ENCODE measurements at places on chromosomes 12 and 14. TPM values are rescaled to one million over a fixed set of nuclear protein-coding genes. Genes with fewer than 3 reads are reported as not detected.

The ARL1 gene
- total RNA-seq, result 42.5 TPM

The TNS2 gene
- total RNA-seq, result 50.5 TPM

The GDF3 gene
- not detected for total RNA-seq

The ZCRB1 gene
- total RNA-seq, result 24.3 TPM

DNA sequence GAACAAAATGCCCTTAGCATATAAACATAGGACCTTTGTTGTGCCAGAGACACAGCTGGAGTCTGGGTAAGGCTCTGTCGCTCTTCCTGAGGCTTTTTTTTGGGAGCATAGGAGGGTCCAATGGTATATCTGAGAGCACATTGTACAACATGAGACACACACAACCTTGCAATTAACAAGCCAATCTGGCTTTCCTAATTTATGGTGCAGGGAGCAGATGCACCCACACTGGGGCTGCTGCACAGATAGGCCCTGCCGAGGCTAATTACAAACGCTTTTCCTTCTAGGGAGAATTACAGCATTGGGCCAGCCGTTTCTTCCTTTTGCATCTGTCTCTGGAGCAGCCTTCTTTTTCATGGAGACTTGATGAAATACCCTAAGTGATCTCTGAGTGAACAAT lies 75.0 kb upstream of the OVCH1 start:
- no peak for DNase-seq
- H3K4me3 ChIP-seq, result no peak overlapping the region
- no peaks in the 10 kb centered on the region for H3K4me1 ChIP-seq
- H3K27me3 ChIP-seq, result no peaks in the 10 kb centered on the region
- H3K27ac ChIP-seq, result no peak overlapping the region
- no peaks in the 10 kb centered on the region for H3K36me3 ChIP-seq

DNA sequence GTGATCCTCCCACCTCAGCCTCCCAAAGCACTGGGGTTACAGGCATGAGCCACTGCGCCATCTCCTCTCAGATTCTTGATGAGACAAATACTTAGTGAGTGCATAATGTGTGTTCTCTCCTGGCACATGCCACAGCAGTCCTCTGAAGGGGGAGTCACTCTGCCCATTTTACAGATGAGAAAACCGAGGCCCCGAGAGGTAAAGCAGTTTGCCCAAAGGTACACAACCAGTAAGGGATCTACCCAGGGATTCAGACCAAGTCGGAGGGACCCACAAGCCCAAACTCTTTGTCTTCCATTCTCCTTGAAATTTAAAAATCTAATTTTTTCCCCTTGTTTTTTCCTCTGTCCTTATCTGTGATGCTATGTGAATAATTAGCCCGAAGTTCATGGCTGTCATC lies 6.3 kb downstream of the PLBD2 start:
- no peak overlapping the region for H3K27ac ChIP-seq
- no peaks in the 10 kb centered on the region for H3K36me3 ChIP-seq
- H3K27me3 ChIP-seq, result no peaks in the 10 kb centered on the region

GRCh38 chr12:52519826-52520662 lies at the start of gene KRT5:
KRT5 (minus strand) TSS chr12:52520394; CDS start chr12:52520296, 98 bp downstream.
- no peak for DNase-seq
- no peak within 1 kb of the TSS for H3K27ac ChIP-seq
- no peaks in the 10 kb centered on the region for H3K27me3 ChIP-seq
- no peaks in the 10 kb centered on the region for H3K4me1 ChIP-seq
- no peak within 1 kb of the TSS for H3K4me3 ChIP-seq

DNA sequence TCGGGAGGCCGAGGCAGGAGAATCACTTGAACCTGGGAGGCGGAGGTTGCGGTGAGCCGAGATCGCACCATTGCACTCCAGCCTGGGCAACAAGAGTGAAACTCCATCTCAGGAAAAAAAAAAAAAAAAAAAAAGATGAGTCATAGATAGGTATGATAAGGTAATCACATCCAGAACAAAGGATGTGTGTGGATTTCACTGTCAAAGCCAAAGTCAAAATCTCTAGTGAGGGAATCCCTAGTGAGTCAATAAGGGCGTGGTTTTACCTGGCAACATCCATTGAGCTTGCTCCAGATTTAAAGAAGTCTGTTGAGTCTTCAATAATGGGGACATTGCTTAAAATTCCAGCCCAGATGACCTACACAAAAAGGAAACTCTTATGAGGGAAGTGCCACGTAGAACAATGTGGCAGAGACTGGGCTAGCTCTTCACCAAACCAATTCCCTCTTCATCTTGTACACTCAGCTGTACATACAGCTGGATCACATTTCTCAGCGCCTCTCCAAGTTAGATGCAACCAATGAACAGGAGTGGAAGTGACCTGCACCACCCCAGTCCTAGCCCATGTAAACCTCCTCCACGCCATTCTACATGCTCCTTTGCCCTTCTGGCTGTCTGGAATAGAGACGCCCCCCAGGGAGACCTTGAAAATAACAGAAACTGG lies 23.4 kb downstream of the ALDH1L2 start:
- H3K27me3 ChIP-seq, result no peaks in the 10 kb centered on the region
- DNase-seq, result no peak
- H3K36me3 ChIP-seq, result no peaks in the 10 kb centered on the region
- no peak overlapping the region for H3K27ac ChIP-seq

- DNase-seq, result no peak
- H3K4me3 ChIP-seq, result no peak overlapping the region
- no peak overlapping the region for H3K27ac ChIP-seq
- no peaks in the 10 kb centered on the region for H3K36me3 ChIP-seq
- peaks cover 5% of the 10 kb centered on the region for H3K27me3 ChIP-seq
Measured at GRCh38 chr12:85076688-85077430, 40.7 kb downstream of the LRRIQ1 start.

DNA sequence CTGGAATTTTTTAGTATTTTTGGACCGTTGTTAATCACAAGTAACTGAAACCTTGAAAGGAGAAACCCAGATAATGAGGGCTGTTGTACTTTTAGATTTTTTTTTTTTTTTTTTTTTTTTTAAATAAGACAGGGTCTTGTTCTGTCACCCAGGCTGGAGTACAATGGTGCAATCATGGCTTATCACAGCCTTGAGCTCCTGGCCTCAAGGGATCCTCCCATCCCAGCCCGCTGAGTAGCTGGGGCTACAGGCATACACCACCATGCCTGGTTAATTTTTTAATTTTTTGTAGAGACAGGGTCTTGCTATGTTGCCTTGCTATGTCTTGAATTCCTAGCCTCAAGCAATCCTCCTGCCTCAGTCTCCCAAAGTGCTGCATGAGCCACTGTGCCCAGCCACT lies 211.6 kb downstream of the SYNE2 start:
- H3K27me3 ChIP-seq, result no peaks in the 10 kb centered on the region
- H3K4me3 ChIP-seq, result no peak overlapping the region
- DNase-seq, result no peak
- no peaks in the 10 kb centered on the region for H3K4me1 ChIP-seq
- H3K36me3 ChIP-seq, result no peaks in the 10 kb centered on the region

- H3K27ac ChIP-seq, result no peak overlapping the region
- no peaks in the 10 kb centered on the region for H3K36me3 ChIP-seq
- no peaks in the 10 kb centered on the region for H3K4me1 ChIP-seq
Measured at GRCh38 chr12:66365718-66366490, 63.6 kb downstream of the HELB start.

All from right lobe of liver (tissue), 6 donors.